ENCODE measurements at places on chromosomes 11 and 22. TPM values are rescaled to one million over a fixed set of nuclear protein-coding genes. Genes with fewer than 3 reads are reported as not detected.

DNA sequence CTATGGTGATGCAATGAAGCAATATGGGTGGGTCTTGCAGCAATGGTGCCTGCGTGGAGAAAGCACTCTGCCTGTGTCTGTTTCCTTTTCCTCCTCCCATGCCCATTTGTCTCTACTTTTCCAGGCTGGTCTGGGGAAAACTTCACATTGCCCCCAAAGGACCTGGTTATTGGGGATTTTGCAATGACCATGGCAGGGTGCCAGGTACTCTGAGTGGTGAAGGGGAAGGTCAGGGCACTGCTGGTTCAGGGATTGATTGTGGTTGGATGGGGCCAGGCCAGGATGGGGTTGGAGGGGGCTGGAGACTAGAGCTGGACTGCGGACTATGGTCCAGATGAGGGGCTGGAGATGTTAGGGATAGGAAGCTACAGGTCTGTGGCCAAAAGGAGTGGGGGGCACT lies 92.1 kb downstream of the INSC start:
- no peak for DNase-seq

GRCh38 chr11:76315182-76315853 lies 65.6 kb downstream of the THAP12 start:
- no peak for DNase-seq

The DRICH1 gene
- total RNA-seq = 0.46 TPM

DNA sequence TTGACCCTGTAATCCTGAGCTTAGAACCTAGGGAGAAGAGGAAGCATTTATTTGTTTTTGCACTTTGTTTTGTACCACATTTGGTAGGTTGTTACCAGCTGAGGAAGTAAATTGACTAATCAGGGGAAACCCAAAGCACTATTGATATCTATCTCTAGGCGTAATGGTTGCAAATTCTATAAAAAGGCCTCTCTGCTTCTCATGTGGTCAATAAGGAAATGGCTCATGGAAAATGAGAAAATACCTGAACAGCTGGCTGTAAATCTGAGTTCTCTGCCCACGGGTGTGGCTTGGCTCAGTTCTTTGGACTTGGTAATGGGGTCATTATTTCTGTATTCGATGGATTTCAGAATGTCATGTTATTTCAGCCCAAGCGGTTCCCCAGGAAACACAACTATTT lies 42.4 kb downstream of the BARX2 start:
- no peak for DNase-seq

- no peak for DNase-seq
Measured at GRCh38 chr11:117232911-117233409, 489 bp downstream of the RNF214 start.

- no peak for DNase-seq
Measured at GRCh38 chr11:34028425-34028824, 23.1 kb upstream of the CAPRIN1 start.

- no peak for DNase-seq
Measured at GRCh38 chr22:35329114-35329847, 29.6 kb downstream of the TOM1 start.
